ENCODE measurements at places on chromosomes 12 and 14.

DNA sequence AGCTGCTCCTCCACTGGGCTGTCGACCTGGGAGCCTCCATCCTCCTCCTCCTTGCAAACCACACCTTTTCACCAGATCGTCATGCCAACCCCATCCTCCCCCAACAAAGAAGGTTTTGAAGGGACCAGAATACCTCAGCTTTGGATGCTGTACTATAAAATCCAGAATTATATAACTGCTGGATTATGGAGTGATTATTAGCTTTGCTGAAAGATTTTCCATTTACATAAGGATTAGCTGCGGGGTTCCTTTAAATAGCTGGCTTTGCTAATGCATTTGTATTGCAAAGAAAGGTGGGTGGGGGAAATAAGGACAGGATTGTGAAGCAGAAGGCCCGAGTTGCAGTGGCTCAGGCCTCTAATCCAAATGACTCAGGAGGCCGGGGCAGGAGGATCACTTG, 36.6 kb downstream of the ESRRB start:
- DNase-seq: no peak

DNA sequence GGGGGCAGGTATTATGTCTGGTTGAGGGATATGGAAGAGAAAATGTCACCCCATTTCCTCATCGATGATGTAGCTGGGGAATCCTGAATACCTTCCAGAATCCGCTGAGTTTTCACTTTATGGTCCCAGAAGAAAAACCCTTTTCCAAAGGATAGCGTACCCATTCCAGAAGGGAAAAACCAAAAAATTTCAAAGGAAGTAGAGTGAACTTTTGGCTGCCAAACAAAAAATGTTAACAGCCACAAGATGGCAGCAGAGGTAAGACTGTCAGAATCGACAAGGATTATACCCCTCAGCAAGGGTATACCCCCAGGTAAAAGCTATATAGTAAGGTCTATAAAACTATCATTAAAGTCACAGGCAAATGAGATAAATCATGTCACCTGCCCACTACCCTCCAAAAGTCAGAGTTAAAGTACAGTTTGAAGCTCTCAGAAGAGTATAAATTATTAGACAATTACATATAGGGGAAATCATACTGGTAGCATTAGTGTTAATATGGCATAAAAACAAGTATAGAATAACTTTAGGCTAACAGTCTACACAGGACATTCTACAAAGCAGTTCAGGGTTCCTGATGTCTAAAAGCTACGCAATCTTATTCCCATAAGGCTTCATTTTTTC, 18.0 kb downstream of the ACIN1 start:
- peak; percentile 52 for DNase-seq

DNA sequence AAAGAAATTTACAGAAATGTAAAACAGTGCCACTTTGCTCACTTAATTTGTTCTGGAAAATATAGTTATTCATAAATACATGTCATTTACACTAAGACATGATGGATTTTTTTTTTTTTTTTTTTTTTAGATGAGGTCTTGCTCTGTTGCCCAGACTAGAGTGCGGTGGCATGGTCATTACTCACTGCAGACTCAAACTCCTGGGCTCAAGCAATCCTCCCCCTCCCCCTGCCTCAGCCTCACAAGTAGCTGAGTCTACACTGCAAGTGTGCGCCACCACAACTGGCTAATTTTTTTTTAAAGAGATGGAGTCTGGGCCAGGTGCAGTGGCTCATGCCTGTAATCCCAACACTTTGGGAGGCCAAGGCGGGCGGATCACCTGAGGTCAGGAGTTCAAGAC, 101.2 kb downstream of the PPP2R5C start:
- DNase-seq: no peak

- DNase-seq: no peak
Observed at GRCh38 chr14:101492716-101493115, 68.6 kb upstream of the DIO3 start.

GRCh38 chr12:46744283-46744682, 81.5 kb downstream of the SLC38A4 start:
- no peak for DNase-seq
